ENCODE measurements at places on chromosomes 12 and 14. TPM values are rescaled to one million over a fixed set of nuclear protein-coding genes. Genes with fewer than 3 reads are reported as not detected.

CYP46A1 gene
- 0.33 TPM for total RNA-seq

TMEM132D gene
- total RNA-seq = not detected

OTOGL gene
- 0.07 TPM for total RNA-seq

NTF3 gene
- 3.1 TPM for total RNA-seq

SALL2 gene
- total RNA-seq = 5.0 TPM

RPL10L gene
- not detected for total RNA-seq

SLC17A8 gene
- total RNA-seq = not detected

KRT72 gene
- total RNA-seq = not detected

C12orf42 gene
- not detected for total RNA-seq

OR4E2 gene
- not detected for total RNA-seq

PLEKHD1 gene
- total RNA-seq = 0.07 TPM

SCN8A gene
- 19.2 TPM for total RNA-seq

PACS2 gene
- total RNA-seq = 101 TPM

NPAS3 gene
- total RNA-seq = 0.76 TPM

PKP2 gene
- total RNA-seq = 1.8 TPM

TAS2R10 gene
- total RNA-seq = 1.2 TPM

SLC38A1 gene
- total RNA-seq = 47.2 TPM

KRT83 gene
- total RNA-seq = not detected

TSHR gene
- total RNA-seq = not detected

SERPINA10 gene
- not detected for total RNA-seq

KRT7 gene
- total RNA-seq = 15.0 TPM

TCP11L2 gene
- total RNA-seq = 41.2 TPM

RCOR1 gene
- total RNA-seq = 16.7 TPM

TDRD9 gene
- total RNA-seq = 8.5 TPM

PTGDR gene
- total RNA-seq = 2.6 TPM

LRRC43 gene
- 1.2 TPM for total RNA-seq

NRXN3 gene
- total RNA-seq = 2.9 TPM
